PC-3 (cell line): ENCODE measurements at places on chromosomes 3 and 15. TPM values are rescaled to one million over a fixed set of nuclear protein-coding genes. Genes with fewer than 3 reads are reported as not detected.

The CYP1A2 gene
- not detected in 2 replicates for total RNA-seq

The STXBP5L gene
- not detected in 2 replicates for total RNA-seq

GRCh38 chr3:141103067-141103466, 51.9 kb downstream of the SPSB4 start:
- DNase-seq = no peak
- no peaks in the 10 kb centered on the region for H3K27me3 ChIP-seq
- H3K4me3 ChIP-seq = no peak overlapping the region
- no peak overlapping the region for H3K27ac ChIP-seq
- H3K36me3 ChIP-seq = no peaks in the 10 kb centered on the region

GRCh38 chr3:138119423-138119766, 4.0 kb upstream of the DZIP1L start:
- no peak overlapping the region for H3K4me3 ChIP-seq
- peaks cover 3% of the 10 kb centered on the region for H3K4me1 ChIP-seq

DNA sequence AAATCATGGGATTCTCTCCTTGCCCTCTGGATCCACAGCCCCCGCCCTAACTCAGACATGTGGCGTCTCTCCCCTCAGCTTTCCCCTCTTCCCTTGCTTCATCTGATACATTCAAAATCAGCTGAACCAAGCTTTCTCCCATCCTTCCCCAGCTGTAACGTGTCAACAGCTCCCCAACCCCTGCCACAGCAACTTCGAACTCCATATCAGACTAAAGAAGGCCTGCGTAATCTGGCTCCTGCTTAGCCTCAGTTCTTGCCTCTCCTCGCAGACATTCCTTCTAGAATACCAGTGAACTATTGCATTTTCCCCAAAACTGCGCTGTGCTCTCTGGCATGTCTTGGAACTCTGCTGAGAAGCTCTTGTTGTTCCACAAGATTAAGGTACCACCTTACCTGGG, 18.3 kb downstream of the B4GALT4 start:
- no peak overlapping the region for H3K27ac ChIP-seq
- no peaks in the 10 kb centered on the region for H3K27me3 ChIP-seq
- peaks cover 3% of the 10 kb centered on the region; the same call in 1 of the 2 replicates for H3K4me1 ChIP-seq
- H3K4me3 ChIP-seq = no peak overlapping the region
- no peak for DNase-seq
